ENCODE measurements at places on chromosomes 2 and 18.

GRCh38 chr2:241967467-241968144 lies 98.1 kb downstream of the RTP5 start:
- DNase-seq, result no peak

DNA sequence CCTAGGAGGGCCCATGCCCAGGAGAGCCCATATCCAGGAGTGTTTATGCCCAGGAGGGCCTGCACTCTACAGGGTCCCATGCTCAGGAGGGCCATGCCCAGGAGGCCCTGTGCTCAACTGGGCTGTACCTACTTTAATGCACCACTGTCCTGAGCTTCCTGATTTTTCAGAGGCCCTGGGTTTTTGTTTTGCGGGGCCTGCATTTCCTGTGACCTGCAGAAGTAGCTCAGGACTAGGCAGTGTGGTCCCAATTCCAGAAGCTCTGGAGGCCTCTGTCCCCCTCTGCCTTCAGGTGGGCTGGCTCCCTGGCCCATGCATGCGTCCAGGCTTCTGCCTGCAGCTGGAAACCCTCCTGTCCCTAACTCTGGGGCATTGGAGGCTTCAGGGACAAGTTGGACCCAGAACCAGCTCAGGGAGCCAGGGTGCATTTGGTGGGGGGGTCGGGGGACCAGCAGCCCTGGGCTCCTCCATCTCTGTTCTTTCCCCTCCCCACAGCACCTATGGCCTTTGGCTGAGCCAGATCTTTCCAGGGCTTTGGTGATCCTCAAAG lies 10.8 kb downstream of the GPR35 start:
- no peak for DNase-seq

GRCh38 chr2:190277234-190278112 lies 42.2 kb downstream of the HIBCH start:
- DNase-seq, result peak; percentile 36

- DNase-seq, result no peak
Observed at GRCh38 chr2:225608136-225608535, 208.6 kb downstream of the NYAP2 start.

DNA sequence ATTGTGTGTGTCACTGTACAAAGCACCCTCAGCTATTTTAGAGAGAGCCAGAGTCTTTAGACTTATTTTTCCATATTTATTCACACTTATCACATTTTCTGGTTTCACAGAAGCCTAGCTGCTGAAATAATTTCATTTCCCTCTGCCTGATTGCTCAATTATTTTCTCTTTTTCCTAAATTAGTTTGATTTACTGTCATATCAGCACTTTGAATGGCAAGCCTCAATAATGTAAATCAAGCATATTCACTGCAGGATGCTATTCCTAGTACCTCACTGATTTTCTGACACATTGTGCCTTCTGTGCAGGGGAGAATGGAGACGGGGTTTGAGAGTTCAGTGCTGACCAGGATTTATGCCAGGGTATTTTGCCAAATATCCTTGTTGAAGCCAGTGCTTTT lies 48.3 kb downstream of the CPS1 start:
- DNase-seq, result no peak

DNA sequence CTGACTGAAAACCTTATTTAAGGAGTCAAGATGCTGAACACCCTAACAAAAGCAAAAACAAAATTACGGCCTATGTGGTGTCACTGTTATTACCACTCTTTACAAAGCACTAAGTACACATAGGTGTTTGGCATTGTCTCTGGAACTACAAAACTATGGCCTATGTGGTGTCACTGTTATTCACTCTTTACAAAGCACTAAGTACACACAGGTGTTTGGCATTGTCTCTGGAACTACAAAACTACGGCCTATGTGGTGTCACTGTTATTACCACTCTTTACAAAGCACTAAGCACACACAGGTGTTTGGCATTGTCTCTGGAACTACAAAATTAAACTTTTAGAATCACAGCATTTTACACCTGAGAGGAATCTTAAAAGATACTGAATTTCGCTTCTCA lies 47.4 kb downstream of the SLC35F5 start:
- no peak for DNase-seq

- peak; percentile 99 for DNase-seq
Observed at GRCh38 chr2:238684362-238685326, 163.2 kb upstream of the TWIST2 start.

Data from HS-5 (cell line).